ENCODE measurements at places on chromosomes 4 and X.

DNA sequence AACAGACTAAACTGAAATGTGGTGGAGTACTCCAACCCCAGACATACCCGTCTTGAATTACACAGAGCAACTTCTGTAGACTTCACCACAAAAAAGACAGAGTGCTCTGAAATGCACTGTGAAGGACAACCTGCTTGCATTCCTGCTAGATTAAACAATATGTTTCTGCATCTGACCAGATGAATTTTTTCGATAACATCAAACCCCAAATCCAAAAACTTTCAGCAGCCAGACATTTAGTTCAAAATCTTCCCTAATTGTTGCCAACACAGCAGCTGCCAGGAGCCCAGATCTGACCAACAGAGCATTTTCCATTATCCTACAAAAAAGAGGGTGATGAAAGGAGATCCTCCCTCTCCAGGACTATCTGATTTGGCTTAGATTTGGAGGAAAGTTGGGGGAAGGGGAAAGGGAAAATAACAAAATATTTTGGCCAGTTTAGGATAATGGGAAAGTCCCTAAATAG lies 356.5 kb downstream of the PDGFC start:
- DNase-seq = no peak

DNA sequence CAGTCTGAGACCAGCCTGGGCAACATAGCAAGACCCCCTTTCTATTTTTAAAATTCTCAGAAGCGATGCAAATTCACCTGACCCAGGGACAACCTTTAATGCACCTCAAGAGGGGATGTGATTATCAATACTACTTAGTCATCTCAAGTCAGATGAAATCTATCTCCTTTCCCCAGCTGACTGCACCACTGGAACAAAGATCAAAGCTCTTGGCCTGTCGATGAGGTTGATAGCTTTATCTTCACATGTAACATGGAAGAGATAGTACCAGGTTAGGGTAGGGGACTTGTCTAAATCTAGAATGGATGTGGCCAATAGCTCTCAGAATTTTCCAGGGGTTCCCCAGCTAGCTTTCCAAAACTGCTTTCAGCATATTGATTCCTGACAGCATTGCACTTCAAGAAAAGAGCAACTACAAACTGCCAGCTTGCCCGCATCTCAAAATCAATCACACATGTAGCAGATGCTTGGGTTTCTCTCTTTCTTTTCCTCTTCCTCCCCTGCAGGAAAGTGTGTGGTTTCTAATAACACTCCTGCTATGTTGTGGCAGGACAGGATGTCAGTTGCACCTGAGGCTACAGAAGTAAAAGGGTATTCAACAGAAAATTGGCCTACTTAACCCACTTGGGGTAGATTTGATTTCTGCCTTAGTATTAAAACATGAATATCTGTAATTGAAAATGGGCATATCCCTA lies 12.2 kb upstream of the TMEM164 start:
- no peak for DNase-seq

GRCh38 chr4:184383497-184384055 lies 90.8 kb downstream of the IRF2 start:
- no peak for DNase-seq

DNA sequence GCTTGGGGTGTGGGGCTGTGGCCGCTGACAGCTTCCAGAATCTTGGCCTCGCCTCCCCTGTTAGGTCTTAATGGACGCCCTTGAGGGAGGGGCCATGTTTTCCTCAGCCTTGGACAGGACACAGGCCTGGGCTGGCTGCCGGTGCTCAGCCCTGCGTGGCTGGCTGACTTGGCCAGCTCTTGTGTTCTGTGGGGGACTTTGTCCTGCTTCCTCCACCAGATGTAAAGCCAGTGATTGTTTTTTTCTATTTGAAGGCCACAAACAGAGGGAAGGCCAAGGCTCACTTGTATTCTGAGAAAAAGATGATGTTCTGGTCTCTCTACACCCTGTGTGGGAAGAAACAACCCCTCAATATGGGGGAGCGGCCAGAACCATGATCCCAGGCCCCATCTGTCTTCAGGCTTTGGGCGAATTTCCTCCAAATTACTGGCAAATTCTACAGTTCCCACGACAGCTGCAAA lies 71.3 kb downstream of the HTRA3 start:
- DNase-seq = no peak

DNA sequence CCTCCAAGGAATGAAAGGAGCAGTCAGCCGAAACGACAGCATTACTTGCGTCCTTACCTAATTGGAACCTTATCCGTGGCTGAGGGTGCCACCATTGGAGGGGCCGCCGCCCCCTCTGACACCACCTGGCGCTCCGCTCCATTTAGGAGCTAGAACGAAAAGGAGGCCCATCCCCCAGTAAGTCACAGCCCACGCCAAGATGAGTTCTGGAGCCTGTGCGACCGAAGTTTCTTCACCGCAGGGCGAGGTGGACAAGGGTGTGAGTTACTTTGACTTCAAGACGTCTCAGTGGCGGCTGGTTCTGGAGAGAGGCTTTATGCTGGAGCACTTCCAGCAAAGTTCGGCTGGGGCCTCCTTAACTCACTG lies 729 bp upstream of the IRF2 start:
- DNase-seq = no peak

DNA sequence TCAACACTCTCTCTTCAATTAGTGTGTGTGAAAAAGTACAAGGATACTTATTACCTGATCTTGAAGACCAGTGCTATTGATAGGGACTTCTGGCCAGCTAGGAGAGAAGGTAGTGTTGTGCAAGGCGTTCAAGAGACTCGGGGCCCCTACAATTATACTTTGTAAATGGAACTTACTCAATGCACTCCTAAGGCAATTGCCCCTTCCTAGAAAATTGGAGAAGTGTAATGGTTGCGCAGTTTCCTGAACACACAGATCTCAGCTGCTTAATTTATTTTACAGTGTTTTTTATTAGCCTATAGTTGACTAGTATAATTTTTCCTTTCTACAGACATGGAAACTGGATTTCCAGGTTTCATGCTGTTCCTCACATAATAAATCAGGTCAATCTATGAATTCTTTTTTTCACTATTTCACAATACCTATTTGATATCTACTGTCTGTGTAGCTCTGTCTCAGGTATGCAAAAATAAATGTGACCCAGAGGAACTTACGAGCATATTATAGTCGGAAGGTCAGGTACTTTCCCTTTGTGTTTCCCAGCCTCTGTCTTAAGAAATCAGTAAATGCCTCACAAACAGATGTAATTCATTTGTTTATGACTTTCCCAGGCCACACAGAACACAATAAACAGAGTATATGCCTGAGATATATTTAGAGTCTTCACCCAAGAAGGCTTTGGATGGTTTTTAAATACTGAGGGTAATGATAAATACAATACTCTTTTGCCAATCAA lies 89.1 kb upstream of the TET2 start:
- DNase-seq = no peak

- no peak for DNase-seq
Measured at GRCh38 chrX:24673424-24673823, 20.3 kb upstream of the POLA1 start.

- DNase-seq = no peak
Measured at GRCh38 chr4:79495447-79495846, 87.4 kb upstream of the GK2 start.

DNA sequence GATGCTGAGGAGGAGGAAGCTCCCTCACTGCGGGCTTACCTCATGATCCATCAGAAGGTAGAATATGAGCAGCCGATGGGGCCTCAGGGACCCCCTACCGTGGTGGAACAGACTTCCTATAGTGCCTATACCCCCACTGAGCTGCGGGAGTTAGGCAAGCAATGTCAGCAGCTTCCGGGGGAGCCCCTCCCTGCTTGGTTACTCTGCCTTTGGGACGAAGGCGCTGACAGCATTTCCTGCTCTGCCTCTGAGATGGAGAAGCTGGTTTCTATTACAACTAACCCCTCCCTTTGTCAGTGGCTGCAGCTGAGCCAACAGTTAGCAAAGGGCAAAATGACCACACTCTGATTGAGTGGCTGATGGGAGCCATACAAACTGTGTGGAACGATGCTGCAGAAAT lies 430.7 kb downstream of the IDS start:
- DNase-seq = no peak

DNA sequence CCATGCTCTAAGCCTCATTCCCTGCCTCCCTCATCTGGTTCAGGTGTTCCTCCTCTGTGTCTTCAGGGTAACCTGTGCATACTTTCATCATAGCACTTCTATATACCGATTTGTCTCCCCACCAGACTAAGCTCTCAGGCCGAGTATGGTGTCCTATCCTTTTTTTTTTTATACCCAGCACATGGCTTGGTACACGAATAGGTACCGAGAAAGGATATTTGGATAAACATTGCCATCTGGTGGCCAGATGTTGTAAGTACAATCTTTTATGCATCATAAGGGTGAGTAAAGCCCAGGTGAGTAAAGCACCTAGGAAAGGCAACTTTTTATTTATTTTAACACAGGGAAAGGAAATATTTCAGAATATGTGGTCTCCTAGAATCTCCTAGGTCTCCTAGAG lies 68.4 kb downstream of the MID2 start:
- DNase-seq = no peak

All from stimulated activated CD4-positive, alpha-beta T cell treated with anti-CD3 and anti-CD28 coated beads, TNF-alpha, amount 100 ng/mL, for 4 hours (primary cell).